ENCODE measurements at places on chromosomes 12 and 14. TPM values are rescaled to one million over a fixed set of nuclear protein-coding genes. Genes with fewer than 3 reads are reported as not detected.

The TMEM132C gene
- 0.75 TPM for polyA plus RNA-seq

- DNase-seq = no peak
Observed at GRCh38 chr14:38611928-38612327, 356.0 kb upstream of the CLEC14A start.

The GLT1D1 gene
- 0.45 TPM for polyA plus RNA-seq

- DNase-seq = no peak
Observed at GRCh38 chr14:103811189-103811588, 36.2 kb downstream of the PPP1R13B start.

- DNase-seq = no peak
Observed at GRCh38 chr14:97283841-97284240, 486.7 kb downstream of the VRK1 start.

GRCh38 chr12:4943067-4943937 lies 33.6 kb downstream of the KCNA1 start:
- no peak for DNase-seq

GRCh38 chr14:68060198-68060597 lies 240.6 kb downstream of the RAD51B start:
- DNase-seq = no peak

DNA sequence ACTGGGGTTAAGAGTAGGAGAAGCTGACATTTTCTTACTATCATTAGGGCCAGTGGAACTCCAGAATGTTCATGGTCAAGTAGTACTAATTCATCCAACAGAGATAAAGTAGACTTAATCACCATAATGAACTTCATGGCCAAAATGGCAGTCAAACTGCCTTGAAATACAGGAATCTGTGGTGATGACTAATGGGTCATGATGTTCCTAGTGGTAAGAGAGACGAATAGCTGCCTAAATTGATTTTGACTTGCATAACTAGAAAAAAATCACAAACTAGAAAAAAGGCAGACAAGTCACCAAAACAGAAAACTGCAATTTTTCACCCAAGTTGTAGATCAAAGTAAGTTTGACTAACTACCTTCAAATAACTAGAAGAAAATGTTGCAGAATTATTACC lies 138.5 kb downstream of the MGAT4C start:
- no peak for DNase-seq

GRCh38 chr12:40208707-40209446 lies 15.9 kb upstream of the LRRK2 start:
- DNase-seq = no peak

- peak; percentile 83 for DNase-seq
Observed at GRCh38 chr12:49331380-49332222, 5.4 kb downstream of the C1QL4 start.

GRCh38 chr12:109998241-109998903 lies 858 bp upstream of the ANKRD13A start:
- no peak for DNase-seq

DNA sequence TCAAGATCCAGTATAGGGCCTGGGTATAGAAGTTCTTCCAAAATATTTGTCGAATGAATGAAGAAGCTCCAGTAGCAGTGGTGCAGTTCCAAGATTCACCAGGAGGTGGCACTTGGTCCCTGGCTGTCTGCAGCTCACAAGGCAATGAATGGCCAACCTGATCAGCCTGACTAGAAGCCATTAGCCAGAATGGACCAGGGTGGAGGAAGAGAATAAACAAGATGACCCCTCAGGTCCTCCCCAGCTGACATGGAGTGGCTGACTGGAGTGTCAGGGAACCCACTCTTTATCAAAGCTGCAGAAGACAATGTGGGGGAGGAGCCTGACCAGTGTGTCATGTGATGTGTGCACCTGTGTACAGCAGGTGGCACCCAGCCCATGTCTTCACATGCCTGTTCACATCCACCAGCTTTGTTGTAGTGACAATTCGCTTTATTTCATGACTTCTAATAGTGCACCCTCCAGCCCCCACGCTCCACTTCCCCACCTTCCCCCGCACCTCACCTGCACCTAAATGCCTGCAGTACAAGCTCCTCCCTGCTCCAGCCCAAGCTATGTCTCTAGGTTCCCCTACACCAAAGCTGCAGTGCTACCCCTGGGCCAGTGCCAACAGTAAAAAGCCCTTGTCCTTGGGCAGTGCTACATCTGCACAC lies 3.0 kb downstream of the LTBP2 start:
- DNase-seq = peak; percentile 89

The GPR65 gene
- 0.62 TPM for polyA plus RNA-seq

All from kidney (tissue), 22 donors.